Left ventricle myocardium inferior (tissue), 1 donor: ENCODE measurements at places on chromosomes 2 and 18.

- no peak for DNase-seq
These were observed 4.5 kb upstream of the RND3 start for GRCh38 chr2:150491943-150492342.

GRCh38 chr18:40570615-40571014 is 1384.4 kb upstream of the PIK3C3 start:
- no peak for DNase-seq

- no peak for DNase-seq
These were observed 112.0 kb upstream of the FOSL2 start for GRCh38 chr2:28280619-28281018.

DNA sequence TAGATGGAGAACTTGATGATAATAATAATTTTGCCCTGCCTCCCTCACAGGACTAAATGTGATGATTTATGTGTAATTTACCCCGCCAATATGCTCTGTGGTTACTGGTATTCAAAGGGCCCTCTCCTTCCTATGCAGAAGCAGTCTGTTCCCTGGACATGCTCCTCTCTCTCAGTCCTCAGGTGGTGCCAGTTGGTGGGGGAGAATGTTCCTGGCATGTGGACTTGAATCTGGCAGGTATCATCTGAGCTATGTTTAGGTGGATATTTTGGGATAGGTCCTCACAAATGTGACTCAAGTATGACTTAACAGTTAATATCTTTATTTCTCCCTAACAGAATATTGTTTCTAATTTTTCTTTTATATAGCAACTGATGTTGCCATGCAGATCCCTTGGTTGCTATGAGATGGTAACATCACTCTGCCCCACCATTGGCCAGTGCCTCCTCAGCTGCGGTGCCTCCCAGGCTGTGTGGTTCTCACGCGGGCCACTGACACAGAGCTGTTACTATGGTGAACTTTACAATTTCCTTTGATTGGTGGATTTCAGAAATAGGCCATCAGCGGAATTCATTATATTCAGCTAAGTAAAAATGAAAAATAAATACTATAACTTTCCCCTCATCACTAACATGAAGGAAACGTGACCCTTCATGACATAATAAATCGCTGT is 106.7 kb upstream of the PELI1 start:
- DNase-seq: no peak

DNA sequence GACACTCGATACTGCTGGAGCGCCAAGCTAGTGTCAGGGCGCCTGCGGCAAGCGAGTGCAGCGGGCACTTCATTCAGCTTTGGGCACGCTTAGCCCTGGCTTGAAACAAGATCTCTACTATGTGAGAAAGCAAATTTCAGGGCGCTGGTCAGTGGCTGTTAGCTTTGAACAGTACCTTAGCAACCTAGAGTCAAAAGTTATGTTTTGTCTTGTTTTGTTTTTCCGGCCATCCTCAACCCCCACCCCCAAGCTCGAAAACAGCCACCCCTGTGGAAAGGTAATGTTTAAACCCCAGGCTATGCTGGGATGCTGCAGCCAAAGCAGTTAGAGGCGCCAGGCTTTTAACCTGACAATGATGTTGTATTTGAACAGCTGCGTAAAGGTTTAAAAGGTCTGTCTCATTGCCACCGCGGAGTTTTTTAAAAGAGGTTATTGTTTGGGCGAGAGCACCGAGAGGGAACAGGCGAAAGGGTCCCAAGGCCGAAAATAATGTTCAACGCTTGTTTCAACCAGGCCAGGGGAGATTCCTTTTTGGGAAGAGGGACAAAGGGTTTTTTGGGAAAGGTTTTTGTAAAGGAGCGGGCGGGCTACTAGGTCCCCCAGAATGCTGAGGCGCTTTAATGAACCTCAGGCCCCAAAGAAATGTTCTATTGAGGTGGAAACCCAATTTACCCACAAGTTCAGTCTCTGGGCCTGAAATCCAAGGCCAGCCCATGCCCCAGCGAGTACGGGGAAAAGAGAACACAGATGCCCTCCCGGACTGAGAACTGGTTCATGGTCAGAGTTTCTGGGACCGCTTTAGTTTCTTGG is 2.3 kb upstream of the HOXD10 start:
- no peak for DNase-seq

DNA sequence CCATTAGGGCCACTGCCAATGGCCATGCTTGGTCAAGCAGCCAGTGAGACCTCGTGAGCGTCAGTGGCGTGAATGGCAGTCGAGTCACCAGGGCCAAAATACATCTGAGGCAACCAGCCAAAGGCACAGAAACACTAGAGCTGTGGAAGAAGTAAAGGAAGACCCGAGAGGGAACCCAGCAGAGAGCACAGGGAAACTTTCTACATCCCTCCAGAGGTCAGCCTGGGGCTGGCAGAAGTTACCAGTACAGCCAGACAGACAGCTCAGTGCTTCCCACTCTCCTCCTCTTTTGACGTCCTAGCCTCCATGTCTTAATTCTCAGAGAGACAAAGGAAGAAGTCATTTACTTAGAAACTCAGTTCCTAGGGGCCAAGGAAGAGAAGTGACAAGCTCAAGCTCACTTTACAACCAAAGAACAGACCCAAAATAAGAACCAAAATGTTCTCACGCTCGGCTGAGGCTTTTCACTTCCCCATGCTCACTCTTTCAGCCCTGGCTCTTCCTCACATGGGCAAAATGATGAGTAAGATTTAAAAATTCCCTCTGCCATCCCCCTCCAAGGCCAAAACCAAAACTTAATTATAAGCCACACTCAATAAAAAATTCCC is 8.7 kb downstream of the CYRIA start:
- DNase-seq: no peak

DNA sequence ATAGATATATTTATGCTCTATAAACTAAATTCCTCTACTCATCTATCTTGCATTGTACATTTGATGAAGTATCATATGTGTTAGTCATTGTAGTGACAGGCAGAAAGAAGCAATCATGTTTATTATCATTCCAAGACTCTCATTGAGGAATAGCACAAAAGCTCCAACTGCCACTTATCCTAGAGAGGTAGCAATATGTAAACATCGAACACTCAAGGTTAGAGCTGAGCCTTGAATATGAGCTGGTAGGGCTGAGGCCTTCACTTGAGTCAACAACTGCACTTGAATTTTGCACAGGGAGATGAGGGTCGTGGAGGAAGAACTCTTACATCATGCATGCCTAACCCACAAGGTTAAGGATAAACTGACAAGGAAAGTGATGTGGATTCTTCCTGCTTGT is 900.9 kb downstream of the CPS1 start:
- no peak for DNase-seq

- no peak for DNase-seq
These were observed 9.2 kb upstream of the CNRIP1 start for GRCh38 chr2:68328901-68329300.

- DNase-seq: no peak
These were observed 272.2 kb upstream of the ID2 start for GRCh38 chr2:8409461-8410260.
